ENCODE measurements at places on chromosomes 1 and 21.

GRCh38 chr1:7770997-7771822 lies at the start of gene VAMP3:
Gene VAMP3 (plus strand): TSS chr1:7771296. CDS start chr1:7771384, 88 bp downstream.
- peak; percentile 74 for DNase-seq

- DNase-seq: no peak
These were observed 584 bp downstream of the TINAGL1 start for GRCh38 chr1:31576743-31577455.

- no peak for DNase-seq
These were observed 195.5 kb downstream of the DISC1 start for GRCh38 chr1:231822041-231822440.

- peak; percentile 81 for DNase-seq
These were observed 838.2 kb upstream of the B3GALT2 start for GRCh38 chr1:194024659-194025058.

DNA sequence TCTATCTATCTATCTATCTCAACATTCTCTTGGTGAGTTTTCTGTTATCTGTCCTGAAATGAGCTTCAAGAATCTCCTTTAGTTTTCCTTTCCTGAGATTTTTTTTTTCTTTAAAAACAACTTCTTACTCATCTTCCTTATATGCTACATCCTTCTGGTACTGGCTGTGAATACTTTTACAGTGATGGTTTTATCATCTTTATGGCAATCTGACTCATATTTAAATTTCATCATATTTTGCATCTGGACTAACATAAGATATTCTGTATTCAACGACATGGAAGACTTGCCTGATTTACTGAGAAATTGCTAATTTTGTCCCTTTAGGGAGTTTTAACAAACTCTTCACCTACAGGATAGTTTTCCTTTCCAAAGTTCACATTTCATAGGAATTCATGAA lies 33.0 kb downstream of the PDE4B start:
- DNase-seq: peak; percentile 77

- DNase-seq: no peak
These were observed 103.6 kb downstream of the KIF26B start for GRCh38 chr1:245258271-245258920.

DNA sequence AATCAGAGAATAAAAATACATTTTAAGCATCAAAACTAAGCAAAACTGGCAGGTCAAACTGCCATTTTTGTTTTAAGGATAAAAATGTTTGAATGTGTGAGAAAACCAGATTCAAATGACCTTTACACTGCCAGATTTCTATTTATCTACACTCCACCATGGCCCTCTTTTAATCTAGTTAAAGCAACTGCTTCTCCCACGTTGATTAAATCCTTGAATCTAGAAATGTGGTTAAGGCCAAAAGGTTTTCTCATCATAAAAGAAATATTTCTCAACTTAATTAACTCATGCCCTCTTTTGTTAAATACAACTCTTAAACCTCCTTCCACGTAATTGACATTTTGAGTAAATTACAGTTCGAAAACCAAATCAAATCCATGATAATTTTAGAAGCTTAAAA lies 15.0 kb downstream of the EGLN1 start:
- no peak for DNase-seq

GRCh38 chr21:45747802-45748445 lies 104.4 kb downstream of the PCBP3 start:
- peak; percentile 24 for DNase-seq

- peak; percentile 21 for DNase-seq
These were observed 144.5 kb downstream of the BRINP2 start for GRCh38 chr1:177315261-177315660.

- DNase-seq: no peak
These were observed 23.0 kb downstream of the MARK1 start for GRCh38 chr1:220550811-220551399.

GRCh38 chr1:230977761-230978490 lies 735 bp downstream of the TTC13 start:
- DNase-seq: peak; percentile 9

DNA sequence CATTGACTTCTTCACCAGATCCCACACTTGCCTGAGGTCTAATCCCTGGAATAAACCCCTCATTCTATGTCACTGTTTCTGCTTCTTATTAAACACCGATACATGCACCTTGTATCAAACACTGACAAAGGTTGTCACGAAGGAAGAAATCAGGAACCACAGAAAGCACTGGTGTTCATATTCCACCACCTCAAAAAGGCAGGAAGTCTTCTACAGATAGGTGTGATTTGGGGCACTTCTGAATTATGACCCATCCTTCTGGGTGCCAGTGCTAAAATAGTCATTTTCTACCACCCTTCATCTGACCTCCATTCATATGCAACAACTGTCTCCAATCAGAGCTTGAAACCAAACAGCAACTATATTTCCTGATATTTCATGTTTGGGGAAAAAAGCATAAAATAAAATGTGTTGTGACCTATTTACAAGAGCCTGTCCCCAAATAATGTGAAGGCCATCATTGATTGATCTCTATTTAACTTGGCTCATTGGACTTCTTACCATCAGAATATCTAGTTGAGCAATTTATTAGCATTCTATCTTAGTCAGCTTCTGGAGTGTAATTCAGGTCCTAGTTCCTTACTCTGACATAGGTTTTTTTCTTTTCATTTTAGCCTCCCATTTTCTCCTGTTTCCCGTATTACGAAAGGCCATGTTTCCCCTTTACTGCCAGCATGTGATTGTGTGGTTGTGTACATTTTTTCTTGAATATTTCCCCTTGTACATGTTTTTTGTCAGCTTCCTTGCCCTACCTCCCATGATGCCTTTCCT lies 43.1 kb downstream of the DUSP10 start:
- DNase-seq: no peak

DNA sequence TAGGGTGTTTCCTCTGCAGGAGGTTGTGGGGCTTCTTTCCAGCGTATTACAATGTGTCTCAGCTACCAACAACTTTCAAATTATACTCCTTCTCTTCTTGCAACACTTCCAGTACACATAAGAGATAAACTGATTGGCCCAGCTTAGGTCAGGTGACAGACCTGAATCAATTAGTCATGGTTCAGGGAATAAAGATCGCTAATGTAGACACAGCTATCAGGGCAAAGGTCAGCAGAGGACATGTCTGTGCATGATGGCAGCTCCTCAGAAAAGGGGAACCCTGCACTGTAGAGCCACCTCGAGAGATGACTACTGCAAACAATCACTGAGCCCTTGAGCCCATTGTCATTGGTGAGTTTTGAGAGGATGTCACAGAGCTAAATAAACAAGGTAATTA lies 36.8 kb upstream of the PKN2 start:
- no peak for DNase-seq

GRCh38 chr1:184590163-184590750 lies 164.4 kb downstream of the EDEM3 start:
- no peak for DNase-seq

DNA sequence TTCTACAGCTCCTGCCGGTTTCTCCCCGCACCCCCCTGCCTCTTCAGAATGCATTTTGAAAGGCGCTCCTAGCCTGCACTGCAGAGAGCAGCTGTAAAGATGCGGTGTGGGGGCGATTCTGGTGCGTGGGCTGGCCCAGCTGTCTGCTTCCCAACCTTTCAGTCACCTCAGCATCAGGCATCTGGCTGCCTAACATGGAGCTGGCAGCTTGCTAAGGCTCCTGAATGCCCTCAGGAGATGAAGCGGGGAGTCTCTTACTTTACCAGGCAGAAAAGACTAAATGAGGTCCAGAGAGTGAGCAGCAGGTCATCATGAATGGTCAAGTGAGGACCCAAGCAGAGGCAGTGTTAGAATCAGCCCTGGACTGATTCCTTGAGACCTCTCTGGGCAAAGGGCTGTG lies 8.7 kb downstream of the IER5 start:
- DNase-seq: no peak

DNA sequence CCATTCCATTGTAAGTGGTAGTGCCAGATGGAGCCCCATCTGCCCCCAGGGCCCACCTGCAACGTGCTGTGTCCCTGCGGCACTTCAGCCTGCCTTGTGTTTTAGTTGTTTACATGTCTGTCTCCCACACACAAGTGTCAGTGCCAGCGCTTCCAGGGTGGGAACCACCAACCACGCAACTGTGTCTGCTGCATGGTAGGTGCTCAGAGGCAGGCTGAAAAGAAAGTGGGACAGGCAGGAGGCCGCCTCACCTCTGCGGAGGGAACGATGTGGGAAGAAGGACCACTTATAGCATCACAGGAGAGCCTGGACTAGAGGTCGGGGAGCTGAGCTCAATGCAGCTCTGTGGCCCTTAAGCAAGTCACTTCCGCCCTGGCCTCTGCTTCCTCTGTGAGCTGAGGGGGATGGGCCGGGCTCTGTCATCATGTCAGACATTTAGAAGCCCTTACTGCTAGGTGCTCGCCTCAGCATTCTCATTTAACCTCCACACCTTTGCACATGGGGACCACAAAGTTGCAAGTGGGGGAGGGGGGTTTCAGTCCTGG lies 17.9 kb downstream of the SLC9A1 start:
- no peak for DNase-seq

DNA sequence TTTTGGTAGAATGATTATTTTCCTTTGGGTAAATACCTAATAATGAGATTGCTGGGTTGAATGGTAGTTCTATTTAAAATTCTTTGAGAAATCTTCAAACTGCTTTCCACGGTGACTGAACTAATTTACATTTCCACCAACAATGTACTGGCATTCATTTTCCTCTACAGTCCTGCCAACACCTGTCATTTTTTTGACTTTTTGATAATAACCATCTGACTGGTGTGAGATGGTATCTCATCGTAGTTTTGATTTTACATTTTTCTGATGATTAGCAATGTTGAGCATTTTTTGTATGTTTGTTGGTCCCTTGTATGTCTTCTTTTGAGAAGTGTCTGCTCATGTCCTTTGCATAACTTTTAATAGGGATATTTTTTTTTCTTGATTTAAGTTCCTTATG lies 23.5 kb downstream of the KCNK2 start:
- no peak for DNase-seq

GRCh38 chr1:225253784-225254183 lies 174.1 kb downstream of the LBR start:
- DNase-seq: peak; percentile 21
